ENCODE measurements at places on chromosomes 3 and 15.

GRCh38 chr3:134342259-134342658 is 32.0 kb downstream of the AMOTL2 start:
- DNase-seq: no peak

DNA sequence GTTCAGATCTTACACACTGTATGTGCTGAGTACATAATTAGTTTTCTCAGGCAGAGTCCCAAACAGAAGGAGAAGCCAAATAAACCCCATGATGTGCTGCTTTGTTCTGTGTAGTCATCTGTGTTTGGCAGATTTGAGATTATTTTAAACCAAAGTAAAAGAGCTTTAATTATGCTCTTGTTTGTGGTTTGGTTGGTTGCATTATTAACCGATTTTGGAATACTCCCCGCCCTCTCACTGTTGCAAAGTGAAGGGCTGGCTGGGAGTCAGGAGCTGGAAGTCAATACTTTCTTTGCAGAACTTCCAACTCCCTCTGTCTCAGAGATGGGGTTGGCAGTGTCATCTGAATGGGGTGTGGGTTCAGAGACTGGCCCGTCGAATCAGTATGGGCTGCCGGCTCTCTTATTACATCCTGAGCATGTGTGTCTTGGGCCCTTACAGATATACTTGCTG is 34.4 kb downstream of the SLCO3A1 start:
- DNase-seq: no peak

DNA sequence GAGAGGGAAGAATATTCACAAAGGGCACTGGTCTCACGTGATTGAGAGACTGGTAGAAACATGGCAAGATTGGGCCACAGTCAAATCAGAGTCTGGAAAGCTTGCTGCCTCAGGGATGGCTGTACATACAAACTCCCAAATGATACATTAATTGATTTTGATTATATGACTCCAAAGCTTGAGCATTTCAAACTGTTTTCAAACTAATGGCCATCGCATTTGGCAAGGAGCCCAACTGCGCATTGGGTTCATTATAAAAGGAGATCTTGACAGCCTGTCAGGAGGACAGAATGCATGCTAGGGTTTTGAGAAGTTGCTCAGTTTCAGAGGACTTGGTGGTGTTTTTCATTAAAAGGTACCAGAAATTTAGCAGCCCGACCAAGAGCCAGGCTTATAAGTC is 117.7 kb downstream of the PTPRG start:
- no peak for DNase-seq

DNA sequence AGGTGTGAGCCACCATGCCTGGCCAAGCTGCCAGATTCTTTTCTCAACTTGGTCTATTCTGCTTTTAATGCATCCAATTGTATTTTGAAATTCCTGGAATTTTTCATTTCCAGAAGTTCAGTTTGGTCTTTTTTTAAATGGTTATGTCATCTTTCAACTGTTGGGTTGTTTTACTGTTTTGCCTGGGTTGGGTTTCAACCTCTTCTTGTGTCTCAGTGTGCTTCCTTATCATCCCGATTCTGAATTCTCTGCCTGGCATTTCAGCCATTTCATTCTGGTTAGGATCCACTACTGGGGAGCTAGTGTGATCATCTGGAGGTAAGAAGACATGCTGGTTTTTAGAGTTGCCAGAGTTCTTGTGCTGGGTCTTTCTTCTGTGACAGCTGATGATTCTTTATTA is 61.5 kb downstream of the LRRC49 start:
- no peak for DNase-seq

GRCh38 chr3:14110699-14111098 is 14.0 kb downstream of the CHCHD4 start:
- DNase-seq: no peak

GRCh38 chr3:128328546-128329458 is 137.9 kb downstream of the DNAJB8 start:
- DNase-seq: no peak

GRCh38 chr15:25236143-25236860 is 202.5 kb downstream of the UBE3A start:
- no peak for DNase-seq

DNA sequence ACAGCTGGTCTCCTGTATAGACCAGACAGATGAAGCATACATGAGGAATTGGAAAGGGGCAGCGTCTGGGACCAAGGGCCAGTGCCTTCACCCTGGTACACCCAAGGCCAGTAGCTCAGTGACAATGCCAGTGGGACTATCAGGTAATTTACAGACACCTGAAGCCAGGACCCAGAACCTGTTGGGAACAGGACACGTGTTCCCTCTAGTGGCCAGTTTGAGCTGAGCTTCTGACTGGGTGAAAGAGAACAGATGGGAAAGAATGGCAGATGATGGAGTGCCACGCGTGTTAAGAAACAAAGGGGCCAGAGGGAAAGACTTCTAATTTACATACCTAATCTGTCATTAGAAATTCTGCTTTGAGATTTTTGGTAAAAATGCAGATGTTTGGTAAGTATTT is 5.1 kb upstream of the SLC25A38 start:
- peak; percentile 60 for DNase-seq

DNA sequence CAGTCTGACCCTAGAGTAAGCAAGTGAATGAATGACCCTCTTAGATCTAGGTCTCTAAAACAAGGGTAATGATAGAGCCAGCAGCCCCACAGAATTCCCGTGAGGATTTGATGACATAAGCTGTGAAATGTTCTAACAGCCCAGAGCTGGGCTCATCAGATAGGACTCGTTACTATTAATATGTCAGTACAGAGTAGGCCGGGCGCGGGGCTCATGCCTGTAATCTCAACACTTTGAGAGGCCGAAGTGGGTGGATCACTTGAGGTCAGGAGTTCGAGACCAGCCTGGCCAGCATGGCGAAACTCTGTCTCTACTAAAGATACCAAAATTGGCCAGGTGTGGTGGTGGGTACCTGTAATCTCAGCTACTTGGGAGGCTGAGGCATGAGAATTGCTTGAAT is 190.3 kb downstream of the FEZF2 start:
- DNase-seq: no peak

- DNase-seq: no peak
Measured at GRCh38 chr3:113963879-113964278, 16.1 kb downstream of the ZDHHC23 start.

GRCh38 chr15:72272997-72273352 is 621 bp upstream of the PARP6 start:
- no peak for DNase-seq

DNA sequence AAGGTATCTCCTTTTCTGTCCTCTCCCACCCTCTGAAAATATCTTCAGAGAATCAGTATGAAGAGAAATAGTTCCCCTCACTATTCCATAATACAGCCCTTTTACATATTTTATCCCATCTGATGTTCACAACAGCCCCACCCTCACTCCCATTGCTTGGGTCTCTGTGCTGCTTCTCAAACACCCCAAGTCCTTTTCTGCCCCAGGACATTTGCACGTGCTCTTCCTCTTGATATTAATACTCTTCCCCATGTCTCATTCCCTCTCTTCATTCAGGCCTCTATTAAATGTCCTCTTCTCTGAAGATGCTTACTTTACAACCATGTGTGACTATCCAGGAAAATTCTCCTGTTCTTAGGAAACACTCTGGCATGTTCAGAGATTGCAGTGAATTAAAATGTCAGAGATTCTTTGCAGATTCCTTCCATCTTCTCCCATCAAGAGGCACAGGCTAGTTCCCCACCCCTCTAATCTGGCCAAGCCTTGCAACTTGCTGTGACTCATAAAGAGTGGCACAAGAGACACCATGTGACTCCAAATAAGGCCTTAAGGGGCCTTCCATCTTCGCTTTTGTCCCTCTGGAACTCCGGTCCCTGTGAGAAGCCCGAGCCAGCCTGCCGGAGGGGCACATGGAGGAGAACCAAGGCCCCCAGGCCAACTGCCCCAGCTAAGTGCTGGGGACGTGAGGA is 128.5 kb downstream of the CHSY1 start:
- DNase-seq: no peak

GRCh38 chr3:147369231-147369630 is 37.1 kb downstream of the ZIC4 start:
- DNase-seq: no peak

- DNase-seq: peak; percentile 54
Measured at GRCh38 chr3:66473692-66474091, 27.1 kb downstream of the LRIG1 start.

GRCh38 chr3:185658504-185658912 is 72.4 kb downstream of the SENP2 start:
- DNase-seq: no peak

GRCh38 chr3:45034612-45035252 is 8.6 kb downstream of the CLEC3B start:
- DNase-seq: no peak

GRCh38 chr15:66505430-66505811 is 295 bp downstream of the ZWILCH start:
- no peak for DNase-seq

- no peak for DNase-seq
Measured at GRCh38 chr3:124558991-124559845, 171.0 kb upstream of the UMPS start.

DNA sequence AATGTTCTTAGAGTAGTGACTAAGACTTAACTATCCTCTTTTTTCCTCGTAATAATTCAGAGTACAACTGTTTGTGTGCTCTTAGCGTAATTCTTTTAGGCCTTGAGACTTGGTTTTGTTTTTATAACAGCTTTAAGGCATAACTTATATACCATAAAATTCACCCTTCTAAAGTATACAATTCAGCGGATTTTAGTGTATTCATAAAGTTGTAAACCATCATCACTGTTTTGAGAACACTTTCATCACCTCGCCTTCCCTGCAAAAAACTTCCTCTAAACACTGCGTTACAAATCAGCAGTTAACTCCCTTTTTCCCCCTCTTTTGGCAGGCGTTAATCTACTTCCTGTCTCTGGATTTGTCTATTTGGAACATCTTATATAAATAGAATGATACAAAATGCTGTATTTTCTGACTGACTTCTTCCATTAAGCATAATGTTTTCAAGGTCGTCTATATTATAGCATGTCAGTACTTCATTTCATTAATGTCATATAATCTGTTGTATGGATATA is 18.7 kb downstream of the DNAJC13 start:
- DNase-seq: no peak

DNA sequence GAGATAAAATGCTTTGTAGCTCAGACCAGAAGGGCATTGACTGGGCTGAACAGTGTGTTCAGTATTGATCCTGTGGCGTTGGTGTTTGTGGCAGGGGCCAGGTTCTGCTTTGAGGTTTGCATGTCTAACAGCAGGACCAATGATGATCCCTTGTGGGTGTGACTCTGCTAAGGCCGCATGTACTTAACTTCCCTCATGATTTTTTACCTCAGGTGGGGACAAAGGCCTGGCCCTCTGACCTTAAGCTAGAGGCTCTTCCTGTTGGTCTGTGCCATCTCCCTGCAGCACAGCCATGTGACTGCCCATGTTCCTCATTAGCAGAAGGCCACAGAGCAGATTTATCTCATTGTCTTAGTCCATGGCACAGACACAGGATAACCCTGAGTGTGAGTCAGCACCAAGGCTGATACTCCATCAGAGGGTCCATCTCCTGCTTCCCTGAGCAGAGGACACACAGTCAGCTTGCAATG is 34.3 kb upstream of the BSN start:
- DNase-seq: no peak

DNA sequence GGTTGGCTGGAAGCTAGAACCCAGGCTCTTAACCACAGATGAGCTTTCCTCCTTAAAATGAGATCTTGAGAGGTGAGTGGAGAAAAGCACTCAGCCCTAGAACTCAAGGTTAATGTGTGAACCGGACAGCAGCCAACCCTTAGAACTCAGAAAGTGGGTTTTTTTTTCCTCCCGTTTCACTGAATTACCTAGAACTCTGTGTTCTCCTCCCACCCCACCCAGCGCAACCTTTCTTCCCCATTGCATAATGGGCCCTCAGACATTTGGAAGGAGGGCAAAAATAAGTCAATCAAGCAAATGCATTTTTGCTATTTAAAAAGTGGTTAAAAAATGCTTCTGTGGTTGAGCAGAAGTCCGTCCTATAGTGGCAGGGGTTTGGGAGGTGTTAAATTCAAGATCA is 36.7 kb downstream of the POC1A start:
- no peak for DNase-seq

DNA sequence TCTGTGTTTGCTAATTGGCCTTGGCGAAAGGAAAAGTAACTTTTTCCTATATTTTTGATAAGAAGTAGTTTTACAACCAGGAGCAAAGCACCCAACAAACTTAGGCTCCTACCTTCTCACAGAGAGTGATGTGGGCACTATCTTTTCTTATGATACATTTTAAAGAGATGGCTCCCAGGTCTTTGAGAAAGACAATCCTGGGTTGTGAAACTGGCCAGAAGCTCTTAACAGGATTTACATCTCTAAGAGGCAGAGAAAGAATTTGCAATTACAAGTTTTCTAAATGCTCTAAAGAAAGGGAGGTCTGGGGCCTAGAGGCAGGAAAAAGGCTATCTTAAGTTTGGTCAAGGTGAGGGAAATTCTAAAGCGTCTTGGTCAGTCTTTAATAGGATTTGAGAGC is 609.7 kb downstream of the VGLL3 start:
- DNase-seq: no peak

DNA sequence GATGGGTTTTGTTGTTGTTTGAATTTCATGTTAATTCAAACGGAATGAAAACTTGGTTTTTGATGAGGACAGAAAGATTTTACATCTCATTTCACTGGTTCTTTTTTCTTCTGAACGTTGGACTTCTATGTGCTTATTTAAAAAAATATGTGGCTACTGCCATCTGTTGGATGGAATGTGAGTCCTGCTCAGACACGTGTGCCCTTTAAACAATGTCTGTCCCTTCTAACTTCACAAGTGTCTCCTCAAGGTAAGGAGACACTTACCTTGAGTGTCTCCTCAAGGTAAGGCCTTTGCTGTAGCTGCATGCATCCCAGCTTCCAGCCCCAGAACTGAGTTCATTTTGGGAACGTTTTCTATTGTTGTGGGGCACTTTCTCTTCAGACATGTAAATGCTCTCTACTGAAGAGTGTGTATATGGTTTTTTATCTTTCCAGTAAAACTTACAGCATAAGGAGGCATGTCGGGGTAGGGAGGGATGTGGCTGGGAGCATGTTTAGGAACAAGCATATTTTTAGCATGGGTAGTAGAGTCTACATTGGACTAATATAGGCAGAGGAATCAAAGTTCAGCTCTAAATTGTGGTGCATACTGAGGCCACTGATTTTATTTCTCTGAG is 63.1 kb upstream of the UBE3A start:
- DNase-seq: no peak

Data from activated CD4-positive, alpha-beta T cell treated with anti-CD3 and anti-CD28 coated beads, Interleukin-2, amount 50 U/mL, for 4 hours (primary cell).